ENCODE measurements at places on chromosomes 5 and 9. TPM values are rescaled to one million over a fixed set of nuclear protein-coding genes. Genes with fewer than 3 reads are reported as not detected.
A peak's percentile ranks its signal among the peaks of the same experiment; 100 is the strongest.

Gene SHB
- total RNA-seq, result 29.6 TPM

Gene SLCO6A1
- not detected for total RNA-seq

Gene SEMA6A
- 2.1 TPM for total RNA-seq

Gene MYOZ3
- total RNA-seq, result not detected

Gene PTGDS
- 1.8 TPM for total RNA-seq

Gene PRRC1
- 121 TPM for total RNA-seq

Gene PHYHD1
- total RNA-seq, result 2.0 TPM

Gene ATG12
- 42.6 TPM for total RNA-seq

Gene CEL
- 1.9 TPM for total RNA-seq

DNA sequence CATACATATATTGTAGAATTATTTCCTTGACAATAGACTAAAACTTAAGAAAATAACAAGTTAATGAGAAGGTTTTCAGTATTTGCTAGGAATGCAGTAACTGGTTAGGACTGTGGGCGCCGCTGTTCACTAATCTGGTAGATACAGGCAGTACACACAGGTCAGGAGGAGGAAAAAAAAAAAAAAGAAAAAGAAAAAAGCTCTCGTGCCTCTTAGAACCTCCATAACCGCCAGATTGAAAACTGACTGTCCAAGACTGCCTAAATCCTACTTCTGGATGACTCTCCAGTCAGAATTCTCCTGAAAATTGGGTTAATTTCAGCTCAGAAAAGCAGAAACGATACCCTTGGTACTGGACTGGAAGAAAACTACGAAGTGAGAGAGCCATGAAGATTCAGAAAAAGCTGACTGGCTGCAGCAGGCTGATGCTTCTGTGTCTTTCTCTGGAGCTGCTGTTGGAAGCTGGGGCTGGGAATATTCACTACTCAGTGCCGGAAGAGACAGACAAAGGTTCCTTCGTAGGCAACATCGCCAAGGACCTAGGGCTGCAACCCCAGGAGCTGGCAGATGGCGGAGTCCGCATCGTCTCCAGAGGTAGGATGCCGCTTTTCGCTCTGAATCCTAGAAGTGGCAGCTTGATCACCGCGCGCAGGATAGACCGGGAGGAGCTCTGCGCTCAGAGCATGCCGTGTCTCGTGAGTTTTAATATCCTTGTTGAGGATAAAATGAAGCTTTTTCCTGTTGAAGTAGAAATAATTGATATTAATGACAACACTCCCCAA, at the start of gene PCDHGA1:
Gene PCDHGA1 (plus strand): TSS at position 216 of the 782 bp plus-strand sequence.
- DNase-seq, result peak; percentile 60

GRCh38 chr9:91900055-91900796, 49.8 kb downstream of the ROR2 start:
- no peak for DNase-seq

DNA sequence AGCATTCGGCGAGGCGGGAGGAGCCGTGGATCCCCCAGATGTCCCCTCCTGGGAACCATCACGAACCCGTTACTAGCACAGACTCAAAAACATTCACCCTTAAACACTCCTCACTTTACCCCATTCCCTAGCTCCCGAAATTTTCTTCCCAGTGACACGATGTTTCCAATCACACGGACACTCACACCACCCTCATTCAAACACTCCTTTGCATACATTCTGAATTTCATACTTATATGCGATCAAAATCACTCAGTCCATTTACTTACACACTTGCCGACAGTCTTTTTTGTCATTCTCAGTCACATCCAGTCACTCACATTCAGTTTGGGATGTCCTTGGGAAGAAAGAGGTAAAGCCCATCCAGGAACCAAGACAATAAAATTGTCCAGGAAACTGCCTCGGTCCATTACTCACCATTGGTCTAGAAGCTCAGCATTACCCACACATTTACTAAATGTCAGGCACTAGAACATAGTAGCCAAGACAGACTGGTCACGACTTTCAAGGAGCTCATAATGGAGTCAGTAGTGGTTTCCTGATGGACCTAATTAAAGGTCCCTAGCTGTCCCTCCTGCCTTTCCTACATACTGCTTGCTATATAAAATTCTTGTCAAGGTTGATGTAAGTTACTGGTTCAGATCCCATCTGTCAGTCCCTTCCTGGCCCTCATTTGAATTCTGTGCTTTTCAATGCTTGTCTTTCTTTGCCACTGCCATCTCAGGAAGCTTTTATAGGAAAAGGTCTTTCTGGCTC, 574 bp downstream of the SLC35A4 start:
- no peak for DNase-seq

GRCh38 chr5:119878712-119879111, 249.4 kb downstream of the FAM170A start:
- DNase-seq, result peak; percentile 10

GRCh38 chr9:90065851-90066250, 461.0 kb downstream of the GADD45G start:
- DNase-seq, result no peak

- DNase-seq, result no peak
These were observed 780 bp downstream of the RNU6ATAC start for GRCh38 chr9:134163371-134164196.
